Suppressor macrophage (primary cell): ENCODE measurements at places on chromosomes 11 and 22.
A peak's percentile ranks its signal among the peaks of the same experiment; 100 is the strongest.

- DNase-seq: no peak
These were observed 85.3 kb downstream of the GAB4 start for GRCh38 chr22:16922706-16923105.

DNA sequence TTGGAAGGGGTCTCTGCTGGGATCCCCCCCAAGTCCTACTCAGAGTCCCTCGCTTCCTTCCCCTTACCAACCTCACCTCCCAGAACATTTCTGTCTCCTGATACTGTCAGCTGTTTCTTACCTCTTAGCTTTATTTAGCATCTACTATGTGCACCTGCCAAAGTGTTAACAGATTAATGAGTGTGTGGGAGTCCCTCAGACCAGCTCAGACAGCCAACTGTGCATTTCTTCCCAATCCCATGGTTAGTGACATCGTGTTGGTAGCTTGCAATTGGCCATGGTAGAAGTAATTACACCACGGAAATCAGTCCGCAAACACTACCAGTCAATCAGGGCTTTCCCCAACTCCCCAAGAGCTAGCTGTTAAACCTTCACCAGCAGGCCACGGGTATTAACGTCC lies 150.6 kb downstream of the DSCAML1 start:
- no peak for DNase-seq

DNA sequence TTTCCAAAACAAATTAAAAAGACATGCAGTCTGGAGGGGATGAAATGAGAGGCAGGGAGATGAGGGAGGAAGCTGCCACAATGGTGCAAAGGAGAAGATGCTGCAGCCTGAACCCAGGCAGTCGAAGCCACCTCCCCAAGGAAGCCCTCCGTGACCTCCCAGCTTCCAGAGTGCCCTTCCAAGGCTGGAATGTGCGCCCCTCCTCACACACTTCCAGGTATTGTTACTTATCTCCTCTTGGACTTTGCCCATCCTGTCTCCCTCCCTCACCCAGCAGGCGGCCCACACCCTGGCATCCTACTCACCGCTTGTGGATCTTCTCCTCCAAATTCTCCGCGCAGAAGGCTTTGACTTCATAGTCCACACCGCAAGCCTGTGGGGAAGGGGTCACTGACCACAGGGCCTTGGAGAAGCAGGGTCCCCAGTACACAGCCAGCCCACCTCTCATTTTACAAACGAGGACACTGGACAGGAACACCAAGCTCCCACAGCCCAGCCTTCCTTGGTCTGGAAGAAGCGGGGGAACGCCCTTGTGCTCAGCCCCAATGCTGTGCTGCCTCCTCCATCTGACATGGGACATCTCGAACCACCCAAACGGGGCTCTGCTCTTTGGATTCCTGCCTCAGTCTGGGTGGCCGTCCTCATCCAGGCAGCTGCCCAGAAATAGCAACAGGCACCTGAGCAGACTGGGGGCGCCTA lies 40.3 kb downstream of the TPBGL start:
- DNase-seq: no peak

GRCh38 chr11:117868088-117868487 lies 8.4 kb downstream of the FXYD6 start:
- no peak for DNase-seq

DNA sequence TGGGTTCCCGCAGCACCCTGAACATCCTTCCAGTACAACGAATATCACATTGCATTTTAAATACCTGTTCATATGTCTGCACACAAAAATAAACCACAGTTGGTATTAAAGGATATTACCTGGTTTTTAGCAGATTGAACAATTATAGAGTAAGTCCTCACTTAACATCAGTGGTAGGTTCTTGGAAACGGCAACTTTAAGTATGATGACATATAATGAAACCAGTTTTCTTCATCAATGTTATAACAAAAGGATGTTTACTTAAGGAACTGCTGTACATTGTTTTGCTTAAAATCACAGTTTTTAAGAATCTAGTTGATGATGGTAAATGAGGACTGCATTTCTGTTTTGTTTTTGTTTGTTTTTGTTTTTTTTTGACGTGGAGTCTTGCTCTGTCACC lies 28.0 kb downstream of the TRIM66 start:
- no peak for DNase-seq

- no peak for DNase-seq
These were observed 38.3 kb upstream of the TMEM135 start for GRCh38 chr11:86999388-86999787.

- no peak for DNase-seq
These were observed at the start of gene NLRP10 for GRCh38 chr11:7965386-7965785. NLRP10 (minus strand) TSS chr11:7965447; CDS start chr11:7963495, 1,952 bp downstream.

DNA sequence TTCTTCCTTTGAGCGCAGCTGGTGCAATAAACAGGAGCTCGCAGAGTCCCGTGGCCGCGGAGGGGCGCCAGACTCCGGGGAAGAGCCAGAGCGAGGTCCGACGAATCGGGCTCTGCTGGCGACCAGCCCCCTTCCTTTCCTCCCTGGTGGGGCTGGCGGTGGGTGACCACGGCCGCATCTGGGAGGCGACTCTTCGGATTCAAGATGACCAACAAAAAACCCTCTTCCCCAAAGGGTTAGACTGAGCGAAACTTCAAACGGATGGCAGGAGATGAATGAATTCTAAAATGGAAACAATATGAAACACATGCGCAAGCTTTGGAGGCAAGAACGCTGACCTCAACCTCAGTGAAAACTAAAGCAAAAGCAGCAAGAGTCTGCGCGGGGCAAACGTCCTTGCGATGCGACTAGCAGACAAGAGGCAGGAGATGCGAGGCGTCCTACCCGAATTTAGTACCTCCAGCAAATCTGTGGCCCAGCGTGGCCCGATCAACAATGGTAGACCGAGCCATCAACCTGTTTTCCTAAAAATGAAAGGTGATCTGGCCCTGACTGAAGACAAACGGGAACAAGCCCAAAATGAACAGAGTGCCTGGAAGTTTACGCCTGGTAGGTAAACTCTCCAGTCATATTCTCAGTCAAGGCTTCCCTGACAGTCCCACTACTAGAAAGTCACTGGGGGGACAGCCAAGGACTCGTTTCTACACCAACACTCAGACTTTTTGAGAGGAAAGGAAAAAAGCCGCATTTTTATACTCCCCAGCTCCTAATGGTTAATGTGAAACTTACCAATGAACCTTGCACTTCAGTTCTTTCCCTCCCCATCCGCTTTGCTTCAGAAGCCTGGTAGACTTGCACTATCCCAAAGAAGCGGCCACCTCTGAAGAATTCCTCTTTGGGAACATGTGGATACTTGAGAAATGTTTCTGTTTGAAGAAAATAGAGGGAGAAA lies 11.6 kb downstream of the MMP3 start:
- peak; percentile 65 for DNase-seq

DNA sequence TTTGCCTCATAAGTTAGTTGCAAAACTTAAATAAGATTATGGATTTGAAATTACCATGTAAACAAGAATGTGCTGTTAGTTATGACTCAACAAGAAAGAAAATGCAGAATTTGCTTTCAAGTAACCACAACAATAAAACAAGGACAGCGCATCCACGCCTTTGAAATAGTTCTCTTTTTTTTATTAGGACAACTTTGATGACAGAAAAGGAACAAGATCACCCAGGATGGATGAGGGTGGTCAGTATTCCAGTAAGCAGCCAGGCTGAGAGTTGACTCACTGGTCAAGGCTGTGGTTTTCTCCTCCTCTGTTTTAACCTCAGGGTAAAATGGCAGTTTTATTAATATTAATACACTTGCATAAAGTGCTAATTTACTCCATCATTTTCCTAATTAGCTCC lies 544.4 kb downstream of the OPCML start:
- DNase-seq: no peak

DNA sequence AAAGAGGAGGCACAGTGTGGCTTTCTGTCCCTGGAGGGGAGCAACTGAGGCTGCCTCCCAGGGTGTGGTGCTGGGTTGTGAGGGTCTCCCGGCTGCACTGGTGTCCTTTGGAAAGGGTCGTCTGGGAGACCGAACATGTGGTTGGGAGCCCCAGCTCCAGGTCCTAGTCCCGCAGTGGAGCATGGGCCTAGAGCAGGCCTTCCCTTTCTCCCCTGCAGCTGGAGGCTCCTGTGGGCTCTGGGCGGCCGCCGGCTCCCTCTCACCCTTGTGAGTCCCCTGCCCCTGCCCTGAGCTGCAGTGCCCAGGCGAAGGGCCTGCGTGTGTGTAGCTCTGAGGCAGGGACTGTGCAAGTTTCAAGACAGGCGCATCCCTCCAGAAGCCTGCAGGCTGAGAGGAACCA lies 1492.7 kb downstream of the BRD1 start:
- no peak for DNase-seq

- DNase-seq: no peak
These were observed 5.5 kb downstream of the OPCML start for GRCh38 chr11:133526790-133527189.

DNA sequence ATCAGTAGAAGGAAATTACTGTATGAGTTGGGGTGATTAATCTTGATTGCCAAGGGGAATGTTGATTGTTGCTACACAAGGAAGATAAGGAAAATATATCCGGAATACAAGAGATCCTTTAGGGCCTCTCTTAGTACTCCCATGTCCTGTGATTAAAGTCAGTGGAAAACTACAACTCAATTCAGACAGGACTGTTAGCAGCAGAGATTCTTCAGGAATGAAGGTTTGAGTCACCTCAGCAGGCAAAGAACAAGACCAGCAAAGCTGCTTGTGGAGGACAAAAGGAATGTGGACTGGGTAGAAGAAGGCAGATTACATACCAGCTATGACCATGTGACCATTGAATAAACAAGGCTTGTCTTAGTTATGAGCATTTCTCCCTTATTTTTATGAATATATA lies 478.2 kb downstream of the BUD13 start:
- DNase-seq: no peak

- peak; percentile 48 for DNase-seq
These were observed at the start of gene JHY for GRCh38 chr11:122882189-122882856. JHY (plus strand) TSS chr11:122882759; CDS start chr11:122885850, 3,091 bp downstream.
